Type B pancreatic cell (in vitro differentiated cells): ENCODE measurements at places on chromosomes 5 and 9.

- DNase-seq, result no peak
Observed at GRCh38 chr9:2228132-2228531, 213.0 kb downstream of the SMARCA2 start.

DNA sequence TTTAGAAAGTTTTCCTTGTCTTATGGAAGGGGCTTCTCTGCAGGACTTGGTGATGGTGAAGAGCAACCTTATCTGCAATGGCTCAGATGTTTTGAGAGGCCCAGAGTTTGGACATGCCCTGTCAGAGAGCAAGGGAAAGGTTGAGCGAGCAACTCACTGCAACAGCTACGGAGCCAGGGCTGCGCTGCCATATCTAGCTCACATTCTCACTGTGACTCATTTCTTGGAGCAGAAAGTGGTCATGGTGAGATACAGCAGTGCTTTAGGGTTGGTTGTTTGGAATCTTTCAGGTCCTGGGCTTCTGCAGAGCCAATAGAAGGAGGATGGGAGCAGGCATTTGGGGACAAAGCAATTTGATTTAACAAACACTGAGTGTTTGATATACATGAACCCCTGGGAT is 12.3 kb downstream of the GLRA1 start:
- no peak for DNase-seq

DNA sequence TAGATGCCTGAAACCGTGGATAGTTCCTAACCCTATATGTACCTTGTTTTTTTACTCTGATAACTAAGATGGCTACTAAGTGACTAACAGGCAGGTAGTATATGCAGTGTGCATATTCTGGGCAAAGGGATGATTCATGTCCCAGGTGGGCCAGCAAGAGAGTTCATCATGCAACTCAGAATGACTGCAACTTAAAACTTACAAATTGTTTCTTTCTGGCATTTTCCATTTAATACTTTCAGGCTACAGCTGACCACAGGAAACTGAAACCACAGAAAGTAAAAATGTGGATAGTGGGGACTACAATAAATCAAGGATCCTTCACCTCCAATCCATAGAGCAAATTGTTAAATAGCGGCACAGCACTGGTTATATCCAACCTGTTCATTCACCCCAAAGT is 30.7 kb upstream of the VCAN start:
- no peak for DNase-seq

- no peak for DNase-seq
Observed at GRCh38 chr9:30661925-30662324, 1722.5 kb upstream of the ACO1 start.

- no peak for DNase-seq
Observed at GRCh38 chr5:112986224-112986623, 9.6 kb downstream of the DCP2 start.

DNA sequence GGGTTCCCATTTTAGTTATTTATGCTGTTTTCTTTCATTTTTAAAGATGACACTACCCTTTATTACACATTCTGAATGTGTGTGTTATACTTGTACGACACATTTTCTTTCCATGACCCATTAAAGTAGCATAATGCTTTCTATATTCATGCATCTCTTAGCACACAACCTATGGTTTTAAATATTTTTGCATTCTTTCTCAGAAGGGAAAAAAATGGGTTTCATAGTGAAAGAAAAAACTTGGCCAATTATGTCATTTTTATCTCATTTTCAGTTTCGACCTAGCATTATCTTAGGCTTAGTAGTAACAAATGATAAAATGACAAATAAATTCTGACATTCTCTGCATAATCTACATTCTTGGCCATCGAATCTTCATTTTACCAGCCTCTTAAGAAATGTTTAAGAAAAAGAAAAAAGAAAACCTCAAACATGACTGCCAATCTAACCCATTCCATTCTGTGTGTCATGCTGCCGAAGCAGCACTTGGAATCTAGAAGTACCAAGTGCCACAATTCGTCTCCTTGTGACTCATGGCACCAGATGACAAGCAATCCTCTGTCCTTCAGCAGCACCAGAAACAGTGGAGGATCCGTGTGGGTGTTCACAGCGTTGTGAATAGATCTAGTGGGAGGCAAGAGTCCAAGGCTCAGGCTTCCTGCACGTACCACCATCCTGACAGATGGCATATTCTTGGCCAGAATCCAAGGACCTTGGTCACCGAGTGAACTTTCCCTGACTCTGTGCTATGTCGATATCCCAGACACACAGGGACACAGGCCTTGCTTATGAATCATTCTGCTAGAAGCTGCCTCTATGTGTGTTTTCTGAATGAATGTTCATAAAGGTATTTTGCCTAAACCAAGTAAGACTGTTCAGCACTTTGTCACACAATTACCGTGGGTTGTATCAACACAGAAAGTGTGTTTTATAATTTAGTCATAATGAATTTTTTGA is 502.7 kb downstream of the NR2F1-AS1 start:
- DNase-seq, result no peak

- DNase-seq, result peak; percentile 82
Observed at GRCh38 chr9:96169484-96169883, 132.5 kb downstream of the HSD17B3 start.

GRCh38 chr5:14178091-14178490 is 34.9 kb downstream of the TRIO start:
- DNase-seq, result no peak

DNA sequence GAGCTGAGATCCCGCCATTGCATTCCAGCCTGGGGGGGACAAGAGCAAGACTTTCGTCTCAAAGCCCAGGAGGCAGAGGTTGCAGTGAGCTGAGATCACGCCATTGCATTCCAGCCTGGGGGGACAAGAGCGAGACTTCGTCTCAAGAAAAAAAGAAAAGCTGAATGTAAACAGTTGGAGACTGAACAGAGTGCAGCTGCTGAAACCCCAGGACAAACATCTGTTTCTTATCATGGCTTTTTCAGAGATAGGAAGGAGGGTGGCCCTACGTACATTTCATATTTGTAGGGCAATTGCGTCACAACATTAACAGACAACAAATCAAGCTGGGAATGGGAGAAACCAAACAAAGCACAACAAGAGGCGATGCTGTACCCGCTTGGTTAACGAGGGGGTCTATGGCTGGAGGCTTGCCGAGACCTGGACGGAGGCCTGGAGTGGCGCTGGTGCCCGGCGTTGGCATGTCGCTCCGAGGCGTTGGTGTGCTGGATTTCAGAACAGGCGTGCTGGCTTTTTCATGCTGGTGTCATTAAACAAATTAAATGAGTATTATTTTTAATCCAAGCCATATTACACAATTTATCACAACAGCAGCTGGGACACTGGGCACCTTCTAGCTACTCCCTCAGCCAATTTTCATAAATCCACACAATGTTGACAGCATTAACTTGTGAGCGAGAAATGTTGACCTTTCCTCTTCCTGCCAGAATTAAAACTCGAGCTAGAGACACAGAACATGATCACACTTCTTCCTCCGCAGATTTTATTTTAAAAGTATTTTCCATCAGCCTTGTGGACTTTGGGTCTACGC is 76.1 kb downstream of the TLE1 start:
- no peak for DNase-seq

- DNase-seq, result no peak
Observed at GRCh38 chr9:94754976-94755475, 28.5 kb downstream of the AOPEP start.

DNA sequence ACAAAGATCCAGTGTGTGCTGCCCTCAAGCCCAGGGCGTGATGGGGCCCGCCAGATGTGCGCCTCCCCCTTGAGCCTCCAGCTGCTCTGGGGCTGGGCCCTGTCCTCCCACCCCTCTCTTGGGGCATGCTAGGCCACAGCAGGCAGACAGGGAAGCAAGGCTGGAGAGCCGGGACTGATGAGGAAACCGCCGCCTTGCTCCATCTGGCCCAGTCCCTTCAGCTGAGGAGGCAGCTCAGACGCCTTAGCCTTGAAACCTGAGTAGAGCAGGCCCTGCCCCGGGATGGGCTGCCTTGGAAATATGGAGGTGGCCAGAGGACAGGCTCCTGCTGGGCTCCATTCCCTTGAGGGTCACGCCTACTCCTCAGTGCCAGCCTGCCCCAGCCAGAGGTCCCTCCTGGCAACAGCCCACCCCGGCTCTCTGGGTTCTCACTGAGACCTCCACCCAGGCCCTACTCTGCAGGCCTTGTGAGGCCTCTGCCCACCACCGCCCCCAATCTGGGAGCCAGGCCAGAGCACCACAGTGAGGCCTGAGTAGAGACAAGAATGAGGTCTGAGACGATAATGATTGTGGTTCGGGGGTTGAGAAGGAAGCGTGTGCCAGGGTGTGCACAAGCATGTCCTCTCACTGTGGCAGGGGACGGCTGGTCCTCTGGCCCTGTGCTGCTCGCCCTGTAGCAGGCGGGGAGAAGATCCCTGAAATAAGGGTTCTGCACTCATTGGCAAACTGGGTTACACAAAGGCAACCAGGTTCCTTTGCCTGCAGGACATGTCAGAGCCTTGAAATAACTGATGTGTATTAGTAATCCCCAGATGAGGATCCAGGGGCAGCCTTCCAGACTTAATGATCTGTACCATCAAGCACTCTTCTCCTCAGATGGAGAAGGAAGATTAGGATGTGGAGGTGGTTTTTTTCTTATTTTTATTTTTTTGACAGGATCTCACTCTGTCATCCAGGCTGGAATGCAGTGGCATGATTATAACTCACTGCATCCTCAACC is 30.9 kb downstream of the CXXC5 start:
- no peak for DNase-seq

DNA sequence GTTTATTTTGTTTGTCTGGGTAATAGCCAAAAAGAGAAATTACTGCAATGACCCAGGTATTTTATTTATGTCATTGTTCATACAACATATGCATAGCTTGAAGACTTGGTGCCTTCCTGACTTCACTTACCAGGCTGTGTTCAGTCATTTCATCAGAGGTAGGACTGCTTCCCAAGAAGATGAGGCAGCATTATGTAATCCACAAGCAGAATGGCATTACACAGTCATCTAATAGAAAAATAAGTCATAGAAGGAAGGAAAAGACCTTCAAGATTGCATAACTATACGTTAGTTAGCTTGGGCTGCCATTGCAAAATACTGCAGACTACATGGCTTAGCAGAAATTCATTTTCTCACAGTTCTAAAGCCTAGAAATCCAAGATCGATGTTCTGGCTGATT is 167.5 kb downstream of the NMUR2 start:
- DNase-seq, result no peak

DNA sequence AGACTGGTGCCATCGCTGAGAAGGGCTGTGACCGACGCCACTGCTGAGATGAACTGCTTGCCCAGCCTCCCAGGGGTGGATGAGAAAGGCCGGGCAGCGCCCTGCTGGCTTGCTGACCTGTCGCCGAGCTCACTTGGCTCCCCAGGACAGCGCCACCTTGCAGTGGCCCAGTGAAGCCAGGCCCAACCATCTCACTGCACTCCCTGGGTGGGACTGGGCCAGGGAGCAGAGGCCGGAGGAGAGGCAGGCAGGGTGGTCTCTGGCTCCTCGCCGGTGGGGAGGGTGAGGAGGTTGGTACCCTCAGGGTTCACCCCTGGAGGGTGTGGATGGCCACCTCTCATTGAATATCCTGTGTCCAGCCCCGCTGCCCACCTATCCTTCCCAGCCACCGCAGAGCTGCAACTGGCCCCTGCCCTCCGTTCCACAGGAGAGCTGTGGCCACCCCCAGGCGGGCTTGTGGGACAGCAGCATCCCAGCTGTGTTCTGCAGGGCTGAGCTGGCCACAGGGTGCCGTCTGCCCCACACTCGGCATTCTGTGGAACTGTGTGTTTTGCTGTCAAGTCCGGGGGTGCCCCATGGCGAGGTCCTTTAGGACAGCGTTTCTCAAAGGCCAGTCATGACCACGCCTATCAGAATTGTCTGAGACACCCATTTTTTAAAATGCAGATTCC is 41.0 kb upstream of the FCN2 start:
- no peak for DNase-seq

GRCh38 chr9:137742698-137743097 is 123.9 kb downstream of the EHMT1 start:
- no peak for DNase-seq

GRCh38 chr5:74442466-74442865 is 198.1 kb downstream of the ENC1 start:
- no peak for DNase-seq

GRCh38 chr5:42974536-42974935 is 65.6 kb downstream of the ANXA2R start:
- DNase-seq, result no peak

- no peak for DNase-seq
Observed at GRCh38 chr9:130896233-130897014, at the start of gene QRFP. QRFP (minus strand) TSS chr9:130896812; CDS start chr9:130893838, 2,974 bp downstream.

- no peak for DNase-seq
Observed at GRCh38 chr5:178750230-178750629, 19.8 kb upstream of the ZNF354A start.

GRCh38 chr5:60830581-60831127 is 13.4 kb downstream of the ELOVL7 start:
- no peak for DNase-seq

- DNase-seq, result no peak
Observed at GRCh38 chr5:7728076-7728475, 122.9 kb downstream of the CFAP90 start.

GRCh38 chr9:126397056-126397455 is 70.4 kb downstream of the MVB12B start:
- no peak for DNase-seq

DNA sequence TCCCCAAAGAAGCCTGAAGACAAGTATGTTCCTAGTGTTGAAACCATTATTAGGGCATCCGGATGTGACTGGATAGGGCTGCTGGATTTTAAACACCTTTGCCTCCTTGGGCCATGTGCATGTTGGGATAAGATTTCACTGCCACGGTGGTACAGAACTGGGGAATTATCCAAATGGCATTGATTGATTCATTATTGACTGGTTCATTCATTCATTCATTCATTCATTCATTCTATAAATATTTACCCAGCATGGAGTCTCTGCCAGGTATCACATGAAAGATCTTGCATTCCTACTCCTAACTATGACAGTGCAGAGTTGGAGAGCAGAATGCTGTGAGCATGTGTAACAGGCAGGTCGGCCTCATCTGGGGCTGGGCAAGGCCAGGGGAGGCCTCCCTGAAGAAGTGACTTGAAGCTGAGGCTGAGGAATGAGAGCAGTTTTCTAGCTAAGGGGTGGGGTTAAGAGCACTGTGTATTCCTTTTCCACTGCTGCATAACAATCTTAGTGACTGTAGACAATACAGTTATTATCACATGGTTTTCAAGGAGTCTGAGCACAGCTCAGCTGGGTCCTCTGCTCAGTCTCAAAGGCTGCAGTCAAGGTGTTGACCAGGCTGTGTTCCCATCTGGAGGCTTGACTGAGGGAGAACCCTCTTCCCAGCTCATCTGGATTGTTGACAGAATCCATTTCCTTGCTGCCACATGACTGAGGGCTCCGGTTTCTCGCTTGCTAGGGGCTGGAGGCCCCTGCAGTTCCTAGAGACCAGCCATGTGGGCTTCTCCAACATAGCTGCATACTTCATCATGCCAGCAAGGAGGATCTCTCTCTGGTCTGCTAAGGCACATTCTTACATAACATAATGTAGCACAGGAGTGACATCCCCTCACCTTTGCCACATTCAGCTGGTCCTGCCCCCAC is 35.7 kb downstream of the AK8 start:
- no peak for DNase-seq

- no peak for DNase-seq
Observed at GRCh38 chr5:85990998-85991397, 626.7 kb upstream of the COX7C start.

DNA sequence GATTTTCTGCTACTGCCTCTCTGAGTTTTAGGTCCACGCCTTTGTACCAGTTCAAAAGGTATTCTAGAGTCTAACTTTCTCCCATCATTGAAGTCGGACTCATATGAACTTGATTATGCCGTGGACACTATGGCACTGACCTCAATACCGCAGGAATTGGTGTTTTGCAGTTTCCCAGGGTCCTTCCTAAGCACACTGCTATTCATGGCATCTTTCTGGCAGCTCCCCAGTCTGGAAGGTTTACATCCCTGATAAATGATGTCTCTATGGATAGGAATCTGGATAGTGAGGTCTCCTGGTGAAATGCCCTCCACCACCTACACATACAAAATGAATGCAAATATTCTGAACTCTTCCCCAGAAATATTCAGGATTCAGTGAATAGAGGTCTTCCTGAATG is 422.2 kb downstream of the CTNND2 start:
- DNase-seq, result no peak
